Activated T-helper 1 cell treated with anti-CD3 and anti-CD28 coated beads, Interleukin-12 subunit alpha, Interleukin-12 subunit beta, Interleukin-2, Interleukin-4 antibody, amounts not matched to agents 30 ng/mL and 10 ng/mL and 1 ng/mL, durations not matched to agents 14 hours and 24 hours and 36 hours (primary cell): ENCODE measurements at places on chromosomes 3 and 15. TPM values are rescaled to one million over a fixed set of nuclear protein-coding genes. Genes with fewer than 3 reads are reported as not detected.

DNA sequence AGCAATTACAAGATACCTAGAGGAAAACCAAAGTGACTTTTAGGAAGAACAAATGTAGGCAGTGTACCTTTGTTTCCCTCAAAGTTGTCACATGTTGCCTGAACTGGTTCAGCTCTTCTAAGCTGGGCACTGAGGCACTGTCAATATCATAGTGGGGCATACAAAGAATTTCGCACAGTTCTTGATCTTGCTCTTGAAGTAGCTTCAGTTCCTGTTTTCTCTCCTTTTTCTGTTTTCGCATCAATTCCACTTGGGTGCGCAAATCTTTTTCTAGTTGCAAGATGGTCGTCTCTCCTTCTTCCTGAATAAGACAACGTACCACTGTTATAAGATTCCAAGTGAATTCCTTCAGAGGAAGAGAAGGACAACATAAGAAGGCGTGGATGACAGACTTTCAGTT is 12.7 kb downstream of the PRC1 start:
- DNase-seq: no peak
- no peaks in the 10 kb centered on the region for H3K27me3 ChIP-seq
- H3K4me1 ChIP-seq: peaks cover 31% of the 10 kb centered on the region
- peak overlapping the region; percentile 67 for H3K27ac ChIP-seq

DNA sequence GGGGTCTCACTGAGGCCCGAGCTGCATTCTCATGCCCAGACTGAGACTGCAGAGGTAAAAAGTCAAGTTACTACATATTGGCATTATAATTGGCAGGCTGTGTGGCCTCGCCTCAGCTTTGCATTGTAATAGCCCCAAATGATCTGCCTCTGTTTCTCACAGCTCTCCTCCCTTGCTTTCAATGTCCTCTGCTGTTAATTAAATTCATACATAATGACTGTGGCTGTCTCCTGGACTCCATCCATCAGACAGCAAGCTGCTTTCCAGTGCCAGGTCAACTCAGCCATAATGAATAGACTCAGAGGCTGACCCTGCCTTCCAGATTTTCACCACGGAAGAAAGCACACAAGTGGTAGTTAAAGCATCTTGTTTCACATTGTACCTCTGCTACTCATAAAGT is 7.6 kb upstream of the RTP4 start:
- no peak overlapping the region for H3K27ac ChIP-seq
- H3K4me3 ChIP-seq: no peak overlapping the region
- no peaks in the 10 kb centered on the region for H3K36me3 ChIP-seq
- DNase-seq: no peak

DNA sequence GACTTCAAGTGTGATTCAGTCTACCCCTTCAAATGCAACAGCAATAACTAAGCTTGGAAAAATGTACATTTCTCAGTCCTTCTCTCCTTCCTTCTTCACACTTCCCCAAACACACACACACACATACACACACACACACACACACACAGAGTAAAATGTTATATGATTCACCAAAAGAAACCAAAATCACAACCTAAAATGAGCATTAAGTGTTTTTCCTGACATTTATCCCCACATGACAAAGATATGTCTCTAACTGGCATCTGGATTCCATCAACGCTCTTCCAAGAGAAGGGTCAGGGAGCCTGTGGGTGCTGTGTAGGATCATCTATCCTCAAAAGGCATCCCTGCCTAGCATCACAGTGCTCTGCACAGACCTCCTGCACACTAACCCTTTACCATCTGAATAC is 21.0 kb downstream of the PDZRN3 start:
- H3K27me3 ChIP-seq: no peaks in the 10 kb centered on the region
- no peaks in the 10 kb centered on the region for H3K4me1 ChIP-seq
- H3K27ac ChIP-seq: no peak overlapping the region
- DNase-seq: no peak
- H3K36me3 ChIP-seq: no peaks in the 10 kb centered on the region
- no peak overlapping the region for H3K4me3 ChIP-seq

DNA sequence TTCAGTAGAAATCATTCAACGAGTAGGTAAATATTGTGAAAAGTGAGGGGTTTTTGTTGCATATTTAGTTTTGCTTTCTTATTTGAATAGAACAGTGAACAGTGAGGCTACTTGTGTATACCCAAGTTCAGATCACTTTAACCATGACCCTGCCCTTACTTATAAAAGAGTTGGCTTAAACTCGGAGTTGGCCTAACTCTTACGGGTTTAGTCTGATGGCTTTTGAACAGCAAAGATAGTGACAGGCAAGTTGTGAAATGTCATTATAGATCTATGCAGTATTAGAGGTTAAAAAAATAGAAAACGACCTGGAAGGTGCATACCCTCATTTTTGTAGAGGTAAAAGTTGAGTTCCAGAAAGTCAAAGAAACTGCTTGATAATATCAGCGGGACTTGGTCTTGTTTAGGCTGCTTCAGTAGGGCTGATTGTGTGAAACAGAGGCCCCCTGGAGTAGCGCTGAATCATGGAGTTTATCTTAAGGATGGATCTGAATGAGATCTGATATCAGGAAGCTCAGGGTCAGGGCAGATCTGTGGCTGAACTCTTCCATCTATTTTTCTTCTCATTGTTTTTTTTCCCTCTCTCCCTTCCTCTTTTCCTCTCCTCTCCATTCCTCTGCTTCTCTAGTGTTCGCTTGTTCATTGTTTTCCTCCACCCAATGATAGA is 359.8 kb downstream of the LPP start:
- no peak overlapping the region for H3K4me3 ChIP-seq
- DNase-seq: no peak
- H3K27me3 ChIP-seq: no peaks in the 10 kb centered on the region
- H3K36me3 ChIP-seq: peaks cover 5% of the 10 kb centered on the region
- no peak overlapping the region for H3K27ac ChIP-seq

DNA sequence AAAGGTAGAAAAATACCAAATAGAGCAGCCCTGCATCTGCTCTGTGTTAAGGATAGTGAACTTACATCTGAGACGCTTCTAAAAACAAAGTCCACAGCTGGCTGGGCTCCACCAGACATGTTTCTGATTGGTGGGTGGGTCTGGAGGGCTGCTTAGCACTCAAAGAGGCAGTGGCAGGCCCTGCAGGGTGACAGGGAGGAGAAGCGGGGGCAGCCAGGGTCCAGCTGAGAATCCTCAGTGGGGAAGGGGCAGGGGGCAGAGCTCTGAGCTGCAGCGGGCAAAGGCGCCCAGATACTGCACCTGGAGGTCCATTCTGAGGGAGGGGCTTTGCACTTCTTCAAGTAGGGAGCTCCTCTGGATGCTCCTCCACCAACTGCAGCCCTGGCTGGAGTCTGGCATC is 28.1 kb downstream of the PRR23E start:
- H3K27ac ChIP-seq: no peak overlapping the region
- peaks cover 4% of the 10 kb centered on the region for H3K27me3 ChIP-seq
- no peak for DNase-seq
- peaks cover 11% of the 10 kb centered on the region for H3K4me1 ChIP-seq

BOC gene
- 2.1 and 3.3 TPM in 2 replicates for total RNA-seq

DNA sequence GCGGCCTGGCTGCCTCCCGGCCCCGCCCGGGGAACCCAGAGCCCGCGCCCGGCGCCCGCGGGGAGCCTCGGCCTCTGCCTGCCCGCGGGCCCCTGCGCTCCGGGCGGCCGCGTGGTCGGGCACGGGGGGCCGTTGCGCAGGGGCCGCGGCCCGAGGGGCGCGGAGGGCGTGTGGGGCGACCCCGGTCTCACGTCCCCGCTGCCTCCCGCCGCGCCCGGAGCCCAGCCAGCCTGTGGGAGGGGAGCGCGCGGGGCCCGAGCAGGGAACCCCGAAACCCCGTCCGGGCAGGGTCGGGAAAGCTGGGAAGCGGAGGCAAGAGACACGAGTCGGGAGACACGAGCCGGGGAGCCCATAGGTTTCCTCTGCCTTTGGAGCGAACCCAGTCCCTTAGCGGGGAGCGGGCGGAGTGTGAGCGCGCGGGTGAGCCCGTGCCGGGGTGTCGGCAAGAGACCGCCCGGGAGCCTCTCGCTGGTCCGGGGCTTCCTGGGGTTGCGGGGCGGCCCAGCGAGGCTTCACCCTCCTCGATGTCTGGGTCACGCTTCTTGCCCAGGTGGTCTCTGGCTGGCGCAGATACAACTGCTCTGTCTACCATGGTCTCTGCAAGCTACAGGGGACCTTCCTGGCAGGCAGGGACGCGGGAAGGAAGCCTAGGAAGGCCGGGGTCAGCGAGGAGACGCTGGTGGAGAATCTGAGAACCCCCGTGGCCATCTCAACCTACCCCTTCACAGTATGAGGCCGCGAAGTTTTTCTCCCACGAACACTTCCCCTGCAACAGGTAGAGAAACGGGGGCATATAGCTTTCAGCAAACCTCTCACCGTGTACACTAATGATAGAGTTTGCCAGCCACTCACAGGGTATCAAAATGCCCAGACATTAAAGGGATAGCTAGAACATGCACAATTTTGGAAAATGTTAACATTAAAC is 586 bp downstream of the LRRK1 start:
- H3K36me3 ChIP-seq: no peaks in the 10 kb centered on the region
- peaks cover 17% of the 10 kb centered on the region for H3K4me1 ChIP-seq
- H3K4me3 ChIP-seq: peak overlapping the region; percentile 76
- no peak for DNase-seq
- no peak overlapping the region for H3K27ac ChIP-seq
